ENCODE measurements at places on chromosomes 1 and 21.

- no peak for DNase-seq
These were observed 39.8 kb downstream of the COL6A1 start for GRCh38 chr21:46021398-46021797.

- no peak for DNase-seq
These were observed 91.7 kb downstream of the TPR start for GRCh38 chr1:186283374-186283773.

DNA sequence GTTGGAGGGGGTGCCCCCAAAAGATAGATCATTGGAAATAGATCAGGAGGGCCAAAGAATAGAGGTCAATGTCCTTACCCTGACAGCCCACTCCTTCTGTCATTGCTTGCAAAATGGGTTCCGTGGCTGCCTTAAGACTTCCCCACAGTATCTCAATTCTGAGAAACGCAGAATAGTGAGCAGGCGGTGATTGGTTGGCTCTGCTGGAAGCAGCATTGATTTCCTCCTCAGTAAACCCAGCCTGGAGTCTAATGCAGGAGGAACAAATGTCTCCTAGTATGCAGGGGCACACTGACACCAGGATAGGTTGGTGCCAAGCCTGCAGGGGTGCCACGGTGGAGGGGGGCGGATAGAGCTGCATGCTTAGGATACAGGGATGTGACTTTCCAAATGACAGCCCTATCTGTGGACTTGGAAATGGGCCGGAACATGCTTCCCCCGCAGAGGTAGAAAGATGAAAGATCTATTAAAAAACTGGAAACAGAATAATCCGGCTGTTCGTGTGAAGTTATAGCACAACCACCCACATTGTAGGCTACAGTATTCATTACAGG, 76.9 kb downstream of the BRINP2 start:
- DNase-seq, result no peak

GRCh38 chr1:114290341-114290740, 136.7 kb upstream of the SYT6 start:
- no peak for DNase-seq

- DNase-seq, result no peak
These were observed 381.6 kb downstream of the SIPA1L2 start for GRCh38 chr1:232248276-232248820.

DNA sequence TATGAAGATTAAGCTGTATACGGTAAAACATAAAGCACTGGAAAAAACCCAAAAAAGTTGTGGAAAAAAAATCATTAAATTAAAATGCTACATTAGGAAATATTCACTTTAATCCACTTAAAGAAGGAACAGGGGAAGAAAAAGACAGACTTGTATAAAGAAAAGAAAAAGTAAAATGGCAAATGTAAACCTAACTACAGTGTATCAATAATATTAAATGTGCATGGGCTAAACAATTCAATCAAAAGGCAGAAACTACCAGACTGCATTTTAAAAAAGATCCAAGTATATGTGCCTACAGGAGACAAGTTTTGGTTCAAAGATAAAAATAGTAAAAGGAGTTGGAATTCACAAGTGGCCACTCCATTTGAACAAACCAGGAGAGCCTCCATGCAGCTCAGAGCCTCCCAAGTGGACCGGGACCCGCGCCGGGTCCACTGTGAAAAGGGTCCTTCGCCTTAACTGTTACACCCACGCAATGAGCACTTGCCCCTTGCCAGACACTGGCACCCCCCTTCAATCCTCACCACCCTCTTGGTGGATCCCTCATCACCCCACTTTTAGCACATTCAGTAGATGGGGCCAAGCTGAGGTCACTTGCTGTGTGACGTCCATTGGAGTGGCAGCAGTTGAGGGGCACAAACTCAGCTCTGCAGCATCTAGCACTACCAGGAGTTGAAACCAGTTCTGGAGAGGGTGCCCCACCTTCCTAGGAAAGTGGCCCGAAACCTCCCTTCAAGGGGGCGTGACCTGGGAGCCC, 898 bp downstream of the C1orf174 start:
- no peak for DNase-seq

DNA sequence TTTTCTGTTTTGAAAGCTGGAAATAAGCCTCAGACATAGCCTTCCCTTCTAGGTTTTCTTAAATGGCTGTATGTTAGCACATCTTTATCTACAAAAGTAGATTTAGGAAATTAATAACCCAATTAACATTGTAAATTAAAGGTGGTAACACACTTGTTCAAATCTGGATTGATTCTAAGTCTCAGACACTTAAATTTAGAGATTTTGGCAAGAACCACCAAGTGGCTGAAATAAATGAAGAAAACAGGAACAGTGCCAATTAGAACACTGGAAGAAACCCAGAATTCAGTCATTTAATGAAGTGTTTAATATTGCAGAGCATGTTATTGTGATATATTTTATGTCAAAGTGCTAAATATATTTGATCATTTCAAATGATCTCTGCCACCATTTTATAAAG, 628.2 kb downstream of the USP25 start:
- no peak for DNase-seq

- no peak for DNase-seq
These were observed 113.0 kb downstream of the PRDM16 start for GRCh38 chr1:3181956-3182355.

GRCh38 chr1:39270368-39270767, 65.9 kb downstream of the MACF1 start:
- DNase-seq, result no peak

DNA sequence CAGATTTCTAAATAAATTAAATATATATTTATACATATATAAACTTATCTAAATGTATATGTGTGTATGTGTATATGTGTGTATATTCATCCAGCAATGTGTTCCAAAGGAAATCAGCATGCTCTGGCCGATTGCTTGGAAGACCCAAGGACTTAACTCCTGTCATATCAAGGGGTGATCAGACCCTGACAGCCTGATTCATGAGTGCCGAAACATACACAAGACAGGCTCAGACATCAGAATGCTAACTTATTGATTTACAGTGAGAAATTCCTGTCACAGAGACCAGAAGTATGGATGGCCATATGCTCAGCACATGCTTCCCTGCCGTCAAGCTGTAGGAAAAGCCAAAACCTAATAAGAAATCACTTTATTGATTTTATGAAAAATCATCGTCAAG, 545.1 kb upstream of the NR5A2 start:
- no peak for DNase-seq

All from activated CD4-positive, alpha-beta T cell treated with anti-CD3 and anti-CD28 coated beads, Interleukin-2, amount 50 U/mL, for 48 hours (primary cell).